ENCODE measurements at places on chromosomes 11 and 22.
A peak's percentile ranks its signal among the peaks of the same experiment; 100 is the strongest.

GRCh38 chr11:101617735-101618332 is 34.0 kb upstream of the TRPC6 start:
- DNase-seq = no peak

- no peak for DNase-seq
Measured at GRCh38 chr22:43802897-43803495, 9.1 kb downstream of the EFCAB6 start.

DNA sequence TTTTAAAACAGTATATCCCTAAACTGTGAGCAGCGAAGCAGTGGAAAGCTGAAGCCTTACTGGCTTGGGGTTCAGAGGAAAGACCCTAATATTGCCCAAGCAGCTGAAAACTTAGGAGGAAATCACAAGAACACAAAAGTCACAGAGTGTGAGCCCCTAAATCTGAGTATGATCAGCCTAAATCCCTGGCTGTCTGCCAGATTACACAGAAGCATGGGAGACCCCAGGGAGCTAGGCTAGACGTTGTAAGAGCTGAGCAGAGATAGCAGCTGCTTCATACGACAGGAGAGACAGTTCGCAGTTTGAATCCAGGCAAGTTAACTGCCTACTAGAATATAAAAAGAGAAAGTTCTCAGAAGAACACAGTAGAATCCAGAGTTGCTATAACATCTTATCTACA is 81.2 kb downstream of the PACS1 start:
- peak; percentile 64 for DNase-seq

DNA sequence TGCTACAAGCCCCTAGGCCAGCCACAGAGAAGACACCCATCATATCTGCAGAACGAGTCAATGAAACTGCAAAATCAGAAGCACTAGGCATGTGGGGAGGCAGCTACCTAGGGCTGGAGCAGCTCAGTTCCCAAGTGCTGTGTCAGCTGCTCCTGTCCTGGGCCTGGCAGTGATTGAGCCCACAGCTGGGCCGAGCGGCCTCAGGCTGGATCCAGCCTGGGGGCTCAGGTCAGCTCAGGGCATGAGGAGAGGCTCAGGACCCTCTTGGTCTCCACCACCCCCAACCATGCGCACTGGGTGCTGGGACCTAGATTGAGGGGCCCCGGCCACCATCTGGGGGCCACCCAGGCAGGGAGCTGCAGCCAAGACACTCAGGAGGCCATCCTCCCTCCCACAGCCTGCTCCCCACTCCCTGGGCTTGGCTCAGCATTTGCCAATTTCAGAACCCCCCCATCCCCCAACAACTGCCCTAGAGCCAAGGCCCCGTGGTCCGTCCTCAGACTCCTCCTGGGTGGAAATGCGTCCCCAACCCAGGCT is 2.4 kb upstream of the TNNT3 start:
- no peak for DNase-seq

DNA sequence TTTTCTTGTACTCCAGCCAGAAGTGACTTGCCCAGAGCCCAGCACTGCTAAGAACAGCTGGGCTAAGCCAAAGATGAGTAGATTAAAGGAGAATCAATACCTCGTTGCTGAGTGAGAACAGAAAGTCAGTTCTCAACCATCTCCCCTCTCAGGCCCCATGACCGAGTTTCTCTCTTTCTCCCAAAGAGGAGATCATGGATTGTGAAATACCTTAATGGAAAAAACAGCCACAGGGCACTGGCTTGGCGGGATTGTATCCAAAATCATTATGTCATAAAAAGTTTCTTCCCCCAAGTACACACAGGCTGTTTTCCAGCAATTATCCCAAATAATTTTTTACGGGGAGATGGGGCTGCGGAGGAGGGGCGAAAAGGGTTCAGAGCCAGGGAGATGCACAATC is 111.8 kb upstream of the TMEM45B start:
- DNase-seq = no peak

- DNase-seq = peak; percentile 40
Measured at GRCh38 chr11:119509969-119510401, 87.0 kb upstream of the THY1 start.

GRCh38 chr11:61880031-61880430 is 11.3 kb downstream of the FADS3 start:
- DNase-seq = no peak

GRCh38 chr22:29555065-29555644 is 1.6 kb upstream of the THOC5 start:
- DNase-seq = no peak

DNA sequence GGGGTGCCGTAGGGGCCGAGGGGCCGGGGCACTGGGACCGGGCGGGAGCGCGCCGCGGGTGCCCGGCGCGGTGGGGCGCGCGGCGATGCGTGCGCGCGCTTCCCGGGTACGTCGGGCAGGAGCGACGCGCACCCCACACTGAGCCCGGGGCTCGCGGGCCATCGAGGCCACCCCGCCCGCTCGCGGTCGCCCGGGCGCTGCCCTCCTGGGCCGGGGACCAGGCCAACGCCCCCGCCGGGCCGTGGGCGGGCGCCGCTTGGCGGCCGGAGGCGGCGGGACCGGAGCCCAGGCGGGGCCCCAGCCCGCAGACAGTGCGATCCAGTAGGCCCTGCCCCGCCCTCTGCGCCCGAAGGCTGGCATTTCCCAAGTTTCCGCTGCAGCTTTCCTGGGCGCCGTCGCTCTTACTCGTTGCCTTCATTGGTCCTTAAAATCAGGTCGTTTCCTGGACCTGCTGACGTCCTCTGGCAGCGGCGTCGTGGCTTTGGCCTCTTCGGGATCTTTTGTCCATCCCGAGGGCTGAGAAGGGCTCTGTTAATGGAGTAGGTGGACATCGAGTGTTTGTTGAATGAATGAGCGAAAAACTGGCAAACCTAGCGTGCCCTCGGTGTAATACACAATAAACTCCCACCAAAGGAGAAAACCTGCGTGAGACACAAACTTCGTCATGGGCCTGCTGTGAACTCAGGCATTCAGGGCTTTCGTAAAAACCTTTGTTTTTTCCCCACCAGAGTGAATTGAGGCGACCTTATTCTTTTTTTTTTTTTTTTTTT is 638 bp downstream of the PARVA start:
- DNase-seq = no peak

GRCh38 chr11:36605221-36606216 is 7.5 kb upstream of the RAG2 start:
- DNase-seq = no peak

GRCh38 chr22:39433476-39434242 is 23.2 kb upstream of the MGAT3 start:
- no peak for DNase-seq

DNA sequence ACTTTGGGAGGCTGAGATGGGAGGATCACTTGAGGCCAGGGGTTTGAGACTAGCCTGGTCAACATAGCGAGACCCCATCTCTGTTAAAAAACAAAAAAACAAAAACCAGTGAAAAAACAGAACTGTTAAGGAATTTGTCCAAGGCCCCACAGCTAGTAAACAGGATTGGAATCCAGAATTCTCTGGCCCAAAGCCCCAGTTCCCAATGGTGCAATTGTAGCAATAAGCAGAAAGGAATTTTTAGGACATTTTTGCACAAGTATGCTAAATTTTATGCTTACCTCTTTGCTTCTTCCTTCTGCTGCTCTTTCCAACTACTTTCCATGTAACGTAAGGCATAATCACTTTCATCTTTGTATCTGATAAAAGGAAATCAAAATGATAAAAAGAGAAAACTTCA is 11.6 kb downstream of the MISFA start:
- DNase-seq = no peak

DNA sequence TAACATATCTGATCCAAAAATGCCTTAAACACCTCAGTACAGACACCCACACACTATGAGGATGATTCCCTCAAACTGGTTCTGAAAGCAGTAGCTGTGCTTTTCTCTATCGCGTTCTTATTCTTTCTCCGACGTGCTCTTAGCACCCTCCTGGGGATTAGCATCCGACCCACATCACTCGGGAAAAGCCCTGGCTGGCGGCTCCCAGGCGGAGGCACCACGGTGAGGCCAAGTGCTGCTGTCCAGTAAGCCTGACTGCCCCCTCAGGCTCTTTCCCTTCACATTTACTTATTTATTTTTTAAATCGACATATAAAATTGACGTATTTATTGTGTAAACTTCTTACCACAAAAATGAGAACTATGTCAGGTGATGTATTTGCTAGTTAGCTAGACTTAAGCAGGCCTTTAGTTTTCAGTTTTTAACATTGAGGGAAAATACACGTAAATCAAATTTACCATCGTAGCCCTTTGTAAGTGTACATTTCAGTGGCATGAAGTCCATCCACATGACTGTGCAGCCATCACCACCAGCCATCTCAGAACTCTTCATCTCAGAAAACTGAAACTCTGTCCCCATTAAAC is 19.2 kb downstream of the TBX1 start:
- DNase-seq = no peak

GRCh38 chr22:25413620-25414019 is 150.9 kb upstream of the GRK3 start:
- no peak for DNase-seq

- DNase-seq = no peak
Measured at GRCh38 chr22:38313384-38313955, 3.8 kb downstream of the CSNK1E start.

- no peak for DNase-seq
Measured at GRCh38 chr11:58626934-58627483, 4.5 kb downstream of the CNTF start.

GRCh38 chr22:21099578-21099977 is 53.8 kb downstream of the LRRC74B start:
- no peak for DNase-seq

GRCh38 chr22:44337678-44338004 is 24.9 kb upstream of the SHISAL1 start:
- DNase-seq = no peak

DNA sequence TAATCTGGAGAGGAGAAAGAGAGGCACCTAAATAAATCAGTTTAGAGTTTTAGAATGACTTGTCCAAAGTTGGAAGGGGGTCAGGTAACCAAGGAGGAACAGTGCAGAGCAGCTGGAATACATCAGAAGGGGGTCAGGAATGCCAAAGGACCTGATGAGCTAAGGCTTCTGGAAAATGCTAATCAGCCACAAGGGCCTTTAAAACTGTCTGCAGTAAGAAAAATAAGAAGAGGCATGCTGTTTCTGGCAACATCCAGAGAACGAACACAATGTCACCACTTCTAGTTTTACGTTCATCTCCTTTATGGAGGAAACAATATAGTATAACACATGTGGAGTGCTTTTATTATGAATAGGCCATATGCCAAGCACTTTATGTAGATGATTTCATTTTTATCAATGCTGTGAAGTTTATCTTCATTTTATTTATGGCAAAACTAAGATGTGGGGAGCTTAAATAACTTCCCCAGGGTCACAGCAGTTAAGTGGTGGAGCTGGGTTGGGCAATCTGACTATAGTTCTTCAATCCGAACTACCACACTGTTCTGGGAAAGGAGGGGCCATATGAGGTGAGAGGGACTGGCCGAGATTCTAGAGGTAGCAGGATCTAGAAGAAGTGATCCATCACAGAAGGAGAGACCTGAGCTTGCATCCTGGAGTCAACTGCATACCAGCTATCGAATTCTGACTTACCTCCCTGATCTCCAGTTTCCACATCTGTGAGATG is 22.6 kb downstream of the ACO2 start:
- no peak for DNase-seq

DNA sequence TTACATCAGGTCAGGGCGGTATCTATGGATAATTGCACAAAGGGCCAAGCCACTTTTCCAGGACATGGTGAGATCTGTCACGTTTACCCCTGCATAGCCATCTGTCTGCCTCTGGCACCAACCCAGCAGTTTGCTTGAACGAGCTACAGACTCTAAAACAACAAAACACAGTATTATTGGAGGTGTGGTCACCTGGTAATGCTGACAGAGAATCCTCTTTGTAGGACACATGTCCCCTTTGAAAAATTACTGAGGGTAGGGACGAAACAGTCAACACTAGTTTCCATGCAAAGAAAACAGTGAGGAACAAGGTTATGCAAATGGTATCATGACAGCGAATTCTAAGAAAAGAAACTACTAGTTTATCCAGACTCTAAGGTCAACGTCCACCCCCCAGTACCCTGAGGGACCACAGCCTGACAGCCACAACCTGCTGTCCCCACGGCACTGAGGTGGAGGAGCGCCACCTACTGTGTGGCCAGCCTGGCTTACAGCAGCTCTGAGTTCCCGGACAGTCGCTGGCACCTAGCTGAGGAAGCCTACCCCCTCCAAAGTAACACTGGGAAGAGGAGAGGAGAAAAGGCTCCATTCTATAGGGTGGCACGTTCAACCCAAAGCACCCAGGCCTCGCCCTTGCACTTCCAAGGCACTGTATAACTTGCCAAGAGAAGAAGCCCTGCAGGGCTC is 117.4 kb upstream of the BID start:
- peak; percentile 76 for DNase-seq

DNA sequence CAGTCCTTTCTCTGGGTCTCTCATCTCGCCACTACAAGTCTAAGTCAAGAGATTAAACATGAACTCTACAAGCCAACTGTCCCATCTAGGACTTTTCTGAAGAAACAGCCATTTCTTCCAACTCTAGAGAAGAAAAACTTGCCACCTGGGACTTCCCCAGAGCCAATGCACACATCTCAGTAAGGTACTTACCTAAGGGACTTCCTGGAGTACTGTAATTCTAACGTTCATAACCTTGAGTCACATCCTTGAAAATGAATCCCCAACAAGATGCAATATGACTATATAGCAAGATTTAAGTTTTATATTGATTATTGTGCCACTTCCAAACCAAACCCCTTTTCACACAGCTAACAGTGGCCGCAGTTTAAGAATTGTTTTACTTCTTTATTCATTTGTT is 11.9 kb upstream of the ISX start:
- DNase-seq = no peak

- DNase-seq = no peak
Measured at GRCh38 chr11:417652-418342, 3.0 kb upstream of the SIGIRR start.

- DNase-seq = no peak
Measured at GRCh38 chr11:111792314-111792713, 26.1 kb upstream of the PPP2R1B start.

DNA sequence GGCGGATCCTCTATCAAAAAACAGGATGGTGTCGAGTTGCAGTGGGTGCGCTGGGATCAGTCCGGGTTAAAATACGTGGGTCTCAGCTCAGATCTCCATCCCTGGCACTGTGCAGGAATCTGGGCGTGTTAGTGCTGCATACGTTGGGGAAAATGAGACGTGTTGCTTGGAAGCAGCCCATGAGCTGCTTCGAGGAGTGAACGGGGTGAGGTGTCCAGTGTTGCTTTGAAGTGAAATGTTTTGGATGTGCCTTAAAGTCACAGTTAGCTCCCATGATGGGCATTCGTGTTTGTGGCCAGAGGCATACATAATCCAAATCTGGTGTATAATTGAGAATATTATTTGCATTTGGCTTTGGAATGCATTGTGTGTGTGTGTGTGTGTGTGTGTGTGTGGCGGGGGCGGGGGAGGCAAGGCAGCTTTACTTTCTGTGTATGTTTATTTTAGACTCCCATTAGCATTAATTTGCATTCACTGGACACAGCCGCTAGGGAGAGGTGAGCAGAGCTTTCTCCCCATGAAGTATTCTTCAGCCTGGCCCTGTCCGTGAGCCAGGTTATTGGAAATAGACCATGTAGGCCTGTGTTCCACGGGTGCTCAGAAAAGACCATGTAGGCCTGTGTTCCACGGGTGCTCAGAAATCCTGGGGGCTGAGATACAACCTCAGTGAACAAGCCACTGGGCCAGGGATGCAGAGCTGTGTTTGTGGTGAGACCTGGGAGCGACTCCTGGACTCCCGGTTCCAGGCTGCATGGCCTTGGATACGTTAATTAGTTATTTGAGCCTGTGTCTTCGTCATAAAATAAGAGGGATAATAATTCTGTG is 134.6 kb downstream of the ST3GAL4 start:
- no peak for DNase-seq
